ENCODE measurements at places on chromosomes 3 and 15. TPM values are rescaled to one million over a fixed set of nuclear protein-coding genes. Genes with fewer than 3 reads are reported as not detected.

The SKOR1 gene
- total RNA-seq, result 0.16 TPM

- DNase-seq, result no peak
These were observed 25.9 kb upstream of the SPRED1 start for GRCh38 chr15:38226608-38227266.

- DNase-seq, result no peak
These were observed 27.9 kb upstream of the PLCH1 start for GRCh38 chr3:155772801-155773200.

GRCh38 chr3:23072693-23073092 is 130.4 kb upstream of the UBE2E2 start:
- DNase-seq, result no peak

DNA sequence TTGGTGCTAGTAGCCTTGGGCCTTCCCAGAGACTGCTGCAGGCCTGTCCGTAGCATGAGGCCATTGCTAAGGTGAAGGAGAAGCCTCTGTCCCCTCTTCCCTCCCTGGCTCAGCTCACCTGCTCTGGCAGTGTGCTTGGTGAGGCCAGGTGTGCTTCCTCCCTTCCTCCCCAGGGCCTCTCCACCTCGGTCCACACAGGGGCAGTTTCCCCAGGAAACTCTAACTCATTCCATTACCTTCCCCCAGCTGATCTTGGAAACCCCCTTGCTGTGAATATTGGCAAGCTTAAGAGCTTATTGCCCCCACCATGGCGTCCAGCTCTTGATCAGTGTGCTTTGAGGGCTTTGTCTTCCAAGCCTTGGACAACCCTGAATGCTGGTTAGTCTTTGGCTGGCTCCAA is 52.7 kb downstream of the ZNF445 start:
- no peak for DNase-seq

The CLDN16 gene
- not detected for total RNA-seq

- no peak for DNase-seq
These were observed 161.3 kb downstream of the KLF13 start for GRCh38 chr15:31487811-31488436.

DNA sequence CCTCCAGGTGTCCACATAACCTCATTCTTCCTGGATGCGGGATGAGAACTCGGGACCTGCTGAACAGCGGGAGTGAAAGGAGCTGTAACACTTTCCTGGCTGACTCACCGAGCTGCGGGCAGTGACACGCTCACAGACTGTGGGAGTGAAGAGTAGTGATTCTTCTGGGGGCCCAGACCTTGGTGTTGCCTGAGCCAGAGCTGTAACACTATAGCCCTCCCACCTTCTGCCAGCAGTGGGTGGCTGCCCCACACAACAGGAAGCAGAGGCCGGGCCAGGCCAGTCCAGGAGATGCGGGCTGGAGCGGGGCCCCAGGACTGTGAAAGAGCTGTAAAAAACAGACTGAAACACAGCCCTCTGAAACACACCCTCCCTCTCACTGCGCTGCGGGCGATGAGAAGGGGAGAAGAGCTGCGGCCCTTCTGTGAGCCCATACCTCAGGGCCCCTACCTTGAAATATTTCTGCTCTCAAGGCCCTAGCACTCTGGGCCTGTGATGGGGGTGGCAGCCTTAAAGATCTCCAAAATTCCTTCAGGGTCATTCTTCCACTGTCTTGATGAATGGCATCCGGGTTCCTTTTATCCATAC is 464.0 kb upstream of the CCDC54 start:
- DNase-seq, result no peak

DNA sequence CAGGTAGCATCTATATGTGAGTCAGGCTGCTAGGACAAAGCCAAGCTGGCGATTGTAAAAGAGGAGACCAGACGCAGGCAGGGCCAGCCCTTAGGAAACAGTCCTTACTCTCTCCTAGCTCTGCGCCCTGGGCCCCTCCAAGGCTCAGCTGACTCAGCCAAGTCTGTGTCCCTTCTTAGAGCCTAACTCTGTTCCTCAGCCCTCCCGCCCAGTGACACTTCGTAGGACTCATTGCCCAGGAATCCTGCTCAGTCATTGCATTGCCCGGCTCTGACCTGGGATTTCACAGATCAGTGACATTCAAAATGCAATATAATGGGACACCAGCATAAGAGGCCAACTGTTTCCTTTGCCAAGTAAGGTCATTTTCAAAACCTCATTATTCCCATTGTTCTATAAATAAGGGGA is 244.2 kb downstream of the TLE3 start:
- DNase-seq, result no peak

The NR2E3 gene
- not detected for total RNA-seq

GRCh38 chr15:69828181-69828828 is 269.4 kb downstream of the TLE3 start:
- no peak for DNase-seq

- DNase-seq, result no peak
These were observed at the start of gene ALDH1L1 for GRCh38 chr3:126180477-126181397. Gene ALDH1L1 (minus strand): TSS chr3:126180586. CDS start chr3:126160979, 19,607 bp downstream.

DNA sequence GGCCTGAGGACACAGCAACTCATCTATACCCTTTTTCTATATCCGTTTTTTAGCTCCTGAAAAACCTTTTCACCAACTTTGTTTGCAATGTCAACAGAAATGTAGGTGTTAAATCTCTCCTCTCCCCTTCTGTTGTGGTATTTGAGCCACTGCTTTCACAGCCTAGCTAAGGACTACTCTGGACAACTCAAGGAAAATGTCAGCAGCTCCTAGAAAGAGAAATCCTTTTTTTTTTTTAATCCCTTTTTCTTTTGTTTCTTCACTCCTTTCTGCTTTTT is 176.6 kb downstream of the KLHL25 start:
- DNase-seq, result no peak

GRCh38 chr3:193870376-193871219 is 265.4 kb upstream of the HES1 start:
- DNase-seq, result no peak

- DNase-seq, result no peak
These were observed 546.2 kb downstream of the MECOM start for GRCh38 chr3:169117264-169117663.

The C3orf18 gene
- total RNA-seq, result 13.0 TPM

Measured in CD8-positive, alpha-beta memory T cell (primary cell).